ENCODE measurements at places on chromosomes 1 and 21.

- DNase-seq: no peak
Measured at GRCh38 chr1:234827181-234827580, 217.2 kb upstream of the IRF2BP2 start.

DNA sequence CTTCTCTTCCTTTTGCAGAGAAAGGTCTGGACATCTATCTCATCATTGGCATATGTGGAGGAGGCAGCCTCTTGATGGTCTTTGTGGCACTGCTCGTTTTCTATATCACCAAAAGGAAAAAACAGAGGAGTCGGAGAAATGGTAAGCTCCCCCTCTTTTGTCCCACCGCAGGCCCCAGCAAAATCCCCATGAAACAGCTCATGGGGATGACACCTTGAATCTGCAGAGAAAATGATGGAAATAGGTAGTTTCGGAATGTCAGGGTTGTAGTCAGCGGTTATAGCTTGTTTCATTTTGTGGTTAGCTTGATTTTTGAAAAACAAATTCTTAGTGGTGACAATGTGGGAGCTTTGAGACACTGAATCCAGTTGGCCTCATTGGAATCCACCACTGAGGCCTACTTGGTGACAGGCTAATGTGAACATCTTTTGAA is 10.3 kb downstream of the CD2 start:
- no peak for DNase-seq

DNA sequence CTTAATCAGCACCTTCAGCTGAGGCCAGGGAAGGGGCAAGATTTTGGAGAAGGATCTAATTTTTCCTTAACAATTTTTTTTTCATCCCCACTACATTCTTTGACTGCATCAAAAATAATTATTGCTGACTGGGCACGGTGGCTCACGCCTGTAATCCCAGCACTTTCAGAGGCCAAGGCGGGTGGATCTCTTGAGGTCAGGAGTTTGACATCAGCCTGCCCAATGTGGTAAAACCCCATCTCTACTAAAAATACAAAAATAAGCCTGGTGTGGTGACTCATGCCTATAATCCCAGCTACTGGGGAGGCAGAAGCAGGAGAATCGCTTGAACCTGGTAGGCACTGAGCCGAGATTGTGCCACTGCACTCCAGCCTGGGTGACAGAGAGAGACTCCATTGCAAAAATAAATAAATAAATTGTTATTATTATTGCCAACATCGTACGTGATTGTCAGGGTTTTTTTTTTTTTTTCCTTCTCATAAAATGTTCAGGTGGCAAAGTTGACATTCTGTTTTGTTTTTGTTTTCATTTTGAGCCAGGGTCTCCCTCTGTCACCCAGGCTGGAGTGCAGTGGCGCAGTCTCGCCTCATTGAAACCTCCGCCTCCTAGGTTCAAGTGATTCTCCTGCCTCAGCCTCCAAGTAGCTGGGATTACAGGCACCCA is 37.3 kb upstream of the MORC3 start:
- no peak for DNase-seq

GRCh38 chr1:158509471-158510156 is 37.6 kb downstream of the OR10R2 start:
- DNase-seq: no peak

DNA sequence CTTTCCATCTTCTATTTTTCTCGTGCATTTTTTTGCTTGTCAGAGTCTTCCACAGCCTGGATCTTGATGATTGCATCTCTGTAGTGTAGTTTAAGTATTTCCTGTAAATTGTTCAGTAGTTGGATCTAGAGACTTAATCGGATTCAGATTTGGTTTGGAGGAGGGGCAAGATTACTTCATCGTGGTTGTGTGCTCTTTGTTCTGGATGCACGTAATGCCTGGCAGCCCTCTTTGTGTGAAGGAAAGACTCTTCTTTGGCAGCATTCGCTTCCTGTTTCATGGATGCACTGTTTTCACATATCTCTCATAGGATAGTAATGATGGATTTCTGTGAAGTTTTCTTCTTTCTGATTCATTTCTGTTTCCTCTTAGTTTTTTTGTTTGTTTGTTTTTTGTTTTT is 14.2 kb downstream of the SEMA4A start:
- no peak for DNase-seq

GRCh38 chr1:243723050-243723449 is 127.0 kb downstream of the AKT3 start:
- DNase-seq: no peak

GRCh38 chr1:7616076-7616832 is 154.8 kb upstream of the VAMP3 start:
- no peak for DNase-seq

GRCh38 chr1:105632342-105633196 is 1423.9 kb upstream of the PRMT6 start:
- no peak for DNase-seq

DNA sequence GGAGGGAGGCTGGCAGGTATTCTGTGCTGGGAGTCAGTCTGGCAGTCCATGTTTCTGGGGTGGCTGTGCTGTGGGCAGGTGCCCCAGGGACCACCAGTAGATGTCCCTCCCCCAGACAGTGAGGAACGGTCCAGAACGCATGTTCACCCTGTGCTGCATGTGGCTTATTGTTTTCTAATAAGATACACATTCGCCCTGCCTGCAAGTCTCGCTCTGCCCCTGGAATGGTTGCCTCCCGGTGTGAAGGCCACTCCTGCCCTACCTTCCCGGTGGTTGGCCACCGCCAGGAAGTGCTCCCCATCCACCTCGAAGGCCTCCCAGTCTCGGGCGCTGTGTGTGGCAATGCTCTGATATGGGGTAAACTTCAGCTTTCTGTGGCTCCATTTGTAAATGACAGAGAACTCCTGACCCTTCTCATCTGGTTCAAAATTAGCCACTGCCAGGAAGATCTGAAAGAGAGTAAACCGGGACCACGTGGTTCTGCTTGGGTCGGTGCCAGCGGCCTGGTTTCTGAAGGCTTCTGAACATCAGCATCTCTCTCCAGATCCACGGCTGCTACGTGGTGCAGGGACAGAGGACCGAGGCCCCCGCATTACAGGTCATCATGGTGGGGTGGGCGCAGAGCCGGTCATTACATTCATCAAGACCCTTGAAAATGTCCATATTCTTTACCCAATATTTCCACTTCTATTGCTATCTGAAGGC is 14.5 kb downstream of the KRTAP10-1 start:
- DNase-seq: no peak

GRCh38 chr1:155008015-155008941 is 5.7 kb downstream of the ZBTB7B start:
- peak; percentile 45 for DNase-seq

DNA sequence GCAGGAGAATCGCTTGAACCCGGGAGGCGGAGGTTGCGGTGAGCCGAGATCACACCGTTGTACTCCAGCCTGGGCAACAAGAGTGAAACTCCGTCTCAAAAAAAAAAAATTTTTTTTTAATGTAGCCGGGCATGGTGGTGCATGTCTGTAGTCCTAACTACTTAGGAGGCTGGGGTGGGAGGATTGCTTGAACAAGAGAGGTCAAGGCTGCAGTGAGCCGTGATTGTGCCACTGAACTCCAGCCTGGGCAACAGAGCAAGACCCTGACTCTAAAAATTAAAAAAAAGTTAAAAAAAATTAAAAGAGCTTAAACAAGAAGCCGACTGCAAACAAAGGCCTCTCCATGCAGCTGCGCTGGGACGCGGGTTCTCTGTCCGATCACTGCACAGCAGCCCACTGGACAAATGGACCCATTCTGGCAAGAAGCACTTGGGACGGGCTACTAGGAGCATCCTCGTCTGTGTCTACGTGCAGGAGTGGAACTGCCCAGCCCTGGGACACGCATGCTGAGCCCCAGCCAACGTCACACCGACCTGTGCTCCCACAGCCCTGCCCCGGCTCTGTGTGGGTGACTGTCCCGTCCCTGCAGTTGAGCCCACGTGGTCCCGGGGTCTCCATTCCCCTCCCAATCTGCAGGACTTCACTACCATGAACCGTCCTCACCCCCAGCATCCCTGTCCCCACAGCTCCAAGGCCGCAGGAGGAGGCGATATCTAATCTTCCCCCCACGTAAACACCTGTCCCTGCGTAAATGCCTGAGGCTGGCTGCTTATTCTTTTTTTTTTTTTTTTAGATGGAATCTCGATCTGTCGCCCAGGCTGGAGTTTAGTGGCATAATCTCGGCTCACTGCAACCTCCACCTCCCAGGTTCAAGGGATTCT is 12.3 kb downstream of the SLC35E2B start:
- no peak for DNase-seq
